Daoy (cell line): ENCODE measurements at places on chromosomes 13 and 19.

GRCh38 chr19:38375098-38375493, 725 bp downstream of the PSMD8 start:
- no peak for DNase-seq

DNA sequence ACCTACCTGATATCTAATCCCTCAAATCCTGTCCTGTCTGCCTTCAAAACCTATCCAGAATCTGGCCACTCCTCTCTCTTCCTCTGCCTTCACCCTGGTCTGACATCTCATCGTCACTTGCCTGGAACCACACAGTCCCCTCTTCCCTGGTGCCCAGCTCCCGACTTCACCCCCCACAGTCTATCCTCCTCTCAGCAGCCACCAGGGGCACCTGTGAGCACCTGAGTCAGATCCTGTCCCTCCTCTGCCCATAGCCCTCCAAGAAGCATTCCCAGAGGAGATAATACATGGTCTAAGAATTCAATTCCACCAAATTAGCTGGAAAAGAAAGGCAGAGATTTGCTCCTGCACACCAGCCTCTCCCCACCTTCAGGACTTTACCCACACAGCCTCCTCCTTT, 48.9 kb downstream of the ZNRF4 start:
- DNase-seq, result no peak

DNA sequence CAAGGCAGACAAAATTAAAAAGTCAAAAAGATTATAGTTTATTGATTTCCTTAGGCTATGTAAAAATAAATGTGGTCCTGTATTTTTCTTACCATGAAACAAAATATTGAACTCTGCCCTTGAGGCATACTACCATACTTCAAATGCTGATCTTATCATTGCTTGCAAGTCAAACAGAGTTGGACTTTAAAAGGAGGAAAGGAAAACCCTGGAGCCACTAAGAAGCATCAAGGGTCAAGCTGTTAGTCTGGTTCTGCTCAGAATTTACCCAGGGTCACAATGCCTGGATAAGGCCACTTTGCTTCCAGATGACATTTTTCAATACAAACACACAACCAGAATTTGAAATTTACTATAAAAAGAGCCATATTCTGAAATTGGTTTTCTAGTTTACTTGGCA, 2.2 kb upstream of the FREM2 start:
- DNase-seq, result no peak

GRCh38 chr13:25037057-25037813, 58.7 kb upstream of the PABPC3 start:
- peak; percentile 55 for DNase-seq

DNA sequence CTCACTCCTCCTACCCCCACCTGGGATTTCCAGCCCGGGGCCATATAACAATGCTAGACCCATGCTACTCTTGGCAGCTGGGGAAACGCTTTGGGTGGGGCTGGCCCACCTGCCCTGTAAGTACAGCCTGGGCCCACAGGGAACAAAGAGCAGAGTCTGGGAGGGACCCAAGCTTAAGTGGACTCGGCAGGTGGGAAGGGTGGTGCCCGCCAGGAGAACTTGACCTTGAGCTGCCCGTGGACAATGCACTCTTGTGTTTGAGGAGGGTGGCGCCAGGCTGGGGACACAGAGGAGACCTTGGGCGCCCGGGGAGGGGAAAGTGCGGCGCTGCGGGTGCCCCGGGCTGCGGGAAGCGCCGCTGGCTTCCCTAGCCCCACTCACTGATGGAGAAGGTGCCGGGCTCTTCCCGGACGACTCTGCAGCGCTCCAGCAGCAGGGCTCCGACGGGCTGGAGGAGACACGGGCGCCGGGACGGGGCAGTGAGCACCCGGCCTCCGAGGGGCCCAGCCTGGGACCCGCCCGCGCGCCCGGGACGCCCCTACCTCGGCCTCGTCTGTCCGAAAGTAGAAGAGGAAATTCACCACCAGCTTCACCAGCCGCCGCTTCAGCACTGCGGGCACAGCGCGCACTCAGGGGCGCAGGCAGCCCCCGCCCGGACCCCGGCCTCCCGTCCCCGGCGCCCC, 607 bp downstream of the PLEKHJ1 start:
- DNase-seq, result no peak

- DNase-seq, result no peak
These were observed 193.7 kb downstream of the RFC3 start for GRCh38 chr13:34011552-34012085.

GRCh38 chr19:54947381-54947780, at the start of gene NLRP7:
Gene NLRP7, minus strand, starts transcription at chr19:54947530.
- DNase-seq, result no peak

- no peak for DNase-seq
These were observed 14.5 kb upstream of the IGSF23 start for GRCh38 chr19:44598880-44599279.

DNA sequence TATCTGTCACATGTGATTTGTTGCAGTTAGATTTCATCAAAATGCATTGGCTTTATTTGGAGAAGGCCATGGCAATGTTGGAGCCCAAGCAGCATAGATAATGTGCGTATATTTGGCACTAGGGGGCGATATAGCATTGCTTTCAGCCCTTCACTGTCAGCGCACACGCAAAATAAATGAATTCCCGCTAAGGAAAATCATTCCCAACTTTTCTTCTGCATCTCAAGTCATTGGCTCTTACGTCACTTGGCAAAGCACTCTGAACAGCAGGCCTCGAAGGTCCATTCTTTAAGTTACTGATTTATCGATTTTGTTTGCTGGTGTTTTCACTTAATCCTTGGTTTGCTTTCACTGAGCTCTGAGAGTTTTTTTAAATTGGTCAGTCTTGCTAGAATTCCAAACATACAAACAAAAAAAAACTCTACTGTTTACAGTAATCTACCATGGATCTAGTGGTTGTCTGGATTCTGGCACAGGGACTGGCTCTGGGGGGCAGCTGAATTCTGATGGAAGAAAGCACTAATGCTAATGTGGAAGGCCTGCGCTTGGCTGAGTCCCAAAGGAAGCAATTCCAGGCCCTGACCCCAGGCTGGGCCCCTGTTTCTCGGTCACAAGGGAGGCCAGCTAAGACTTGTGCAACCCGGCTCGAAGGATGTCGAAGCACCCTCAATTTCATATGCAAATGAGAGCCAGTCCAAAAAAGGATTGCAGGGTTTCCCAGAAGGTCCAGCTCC, 97.7 kb upstream of the IPO5 start:
- peak; percentile 48 for DNase-seq

- DNase-seq, result no peak
These were observed 23.9 kb upstream of the CXCL17 start for GRCh38 chr19:42466521-42467182.

DNA sequence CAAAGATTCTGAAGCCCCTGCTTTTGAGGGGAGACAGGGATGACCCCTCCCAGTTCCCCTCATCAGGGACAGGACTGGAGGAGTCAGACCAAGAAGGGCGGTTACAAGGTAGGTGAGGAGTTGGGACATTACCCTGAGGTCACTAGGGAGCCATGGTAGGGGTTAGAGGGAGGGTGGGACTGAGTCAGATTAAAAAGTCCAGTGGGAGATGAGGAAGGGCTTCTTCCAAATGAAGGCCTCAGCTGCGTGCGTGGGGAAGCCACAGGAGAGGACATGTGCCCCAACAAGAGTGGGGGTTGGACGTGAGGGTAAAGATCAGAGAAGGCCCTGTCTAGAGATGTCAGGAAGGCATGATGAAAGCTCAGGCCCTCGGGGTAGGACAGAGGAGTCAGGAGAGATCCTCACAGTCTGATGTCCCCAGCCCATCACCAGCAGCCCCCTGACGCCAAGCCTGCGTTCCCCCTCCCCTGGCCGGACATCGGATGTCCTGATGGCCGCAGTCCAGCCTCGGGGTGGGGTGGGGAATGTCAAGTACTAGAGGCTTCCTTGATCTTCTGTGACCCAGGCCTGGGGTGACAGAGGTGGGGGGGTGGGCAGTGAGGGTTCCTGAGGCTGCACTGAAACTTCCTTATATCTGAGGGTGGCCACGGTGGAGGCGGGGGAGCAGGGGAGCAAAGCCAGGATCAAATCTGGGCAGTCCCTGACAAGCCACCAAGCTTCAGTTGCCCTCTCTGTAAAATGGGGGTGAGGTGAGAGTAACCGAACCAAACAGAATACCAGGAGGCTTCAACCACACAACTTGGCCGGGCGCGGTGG, 6.5 kb upstream of the MFSD12 start:
- DNase-seq, result no peak

- no peak for DNase-seq
These were observed 172.2 kb downstream of the COL4A1 start for GRCh38 chr13:110134801-110135200.

- no peak for DNase-seq
These were observed 19.4 kb upstream of the GPR18 start for GRCh38 chr13:99277629-99278028.

DNA sequence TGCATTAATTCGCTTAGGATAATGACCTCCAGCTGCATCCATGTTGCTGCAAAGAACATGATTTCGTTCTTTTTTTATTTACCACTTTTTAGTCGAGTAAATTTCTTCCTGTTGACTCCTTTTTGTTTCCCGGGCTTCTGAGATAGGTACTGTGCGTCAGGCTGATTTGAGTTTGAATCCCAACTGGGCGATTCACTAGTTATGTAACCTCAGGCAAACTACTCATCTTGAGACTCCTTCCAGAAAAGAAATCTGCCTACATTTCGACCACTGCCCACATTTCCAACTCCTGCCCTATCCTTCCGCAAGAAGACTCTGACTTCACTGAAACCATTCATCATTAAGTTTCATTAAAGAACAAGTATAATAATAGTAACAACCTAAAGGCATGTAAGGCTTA, 8.2 kb downstream of the SCEL start:
- no peak for DNase-seq

- DNase-seq, result no peak
These were observed 10.2 kb downstream of the COLGALT1 start for GRCh38 chr19:17565611-17566010.

DNA sequence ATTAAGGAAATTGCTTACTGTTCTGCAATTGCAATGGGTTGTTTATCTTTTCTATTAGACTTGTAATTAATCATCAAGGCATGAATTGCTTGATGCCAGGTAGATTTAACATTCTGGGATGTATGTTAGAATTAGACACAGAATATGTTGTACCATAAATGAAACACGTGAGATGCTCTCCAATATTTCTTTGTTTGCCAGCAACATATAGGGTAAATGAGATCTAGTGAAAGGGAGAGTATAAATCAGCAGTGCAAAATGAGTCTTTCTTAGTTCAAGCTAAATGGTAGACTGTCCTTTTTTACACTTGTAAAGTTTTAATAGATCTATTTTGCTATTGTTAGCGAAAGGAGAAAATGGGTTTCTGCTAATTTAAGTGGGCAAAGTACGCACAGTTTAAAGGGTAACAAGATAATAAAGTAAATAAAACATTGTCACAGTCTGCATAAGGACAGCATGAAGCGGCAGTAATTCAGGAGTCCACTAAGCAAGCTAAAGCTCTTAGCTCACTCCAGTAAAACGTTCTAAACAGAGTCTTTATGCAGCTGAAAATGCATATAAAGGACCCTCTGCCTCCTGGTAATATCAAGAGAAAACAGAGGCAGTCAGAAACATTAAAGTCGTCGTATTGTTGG, 1137.1 kb downstream of the OLFM4 start:
- no peak for DNase-seq

DNA sequence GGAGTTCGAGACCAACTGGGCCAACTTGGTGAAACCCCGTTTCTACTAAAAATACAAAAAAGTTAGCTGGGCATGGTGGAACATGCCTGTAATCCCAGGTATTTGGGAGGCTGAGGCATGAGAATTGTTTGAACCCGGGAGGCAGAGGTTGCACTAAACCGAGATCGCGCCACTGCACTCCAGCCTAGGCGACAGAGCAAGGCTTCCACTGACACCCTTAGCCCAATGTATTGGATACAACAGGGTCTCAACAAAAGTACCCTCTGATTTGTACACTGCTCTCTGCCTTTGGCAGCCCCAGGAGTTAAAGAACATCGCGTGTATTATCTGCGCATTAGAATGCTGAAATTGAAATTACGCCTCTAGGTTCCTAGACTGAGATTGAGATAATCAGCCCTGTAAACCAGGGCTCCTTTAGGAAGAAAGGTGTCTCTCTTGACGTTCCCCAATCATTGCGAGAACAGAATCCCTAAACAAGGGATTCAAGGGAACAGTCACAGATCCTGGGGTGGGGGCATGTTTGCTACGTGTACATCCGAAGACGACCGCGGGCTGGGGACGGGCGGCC, 21.9 kb downstream of the IPO5 start:
- no peak for DNase-seq

DNA sequence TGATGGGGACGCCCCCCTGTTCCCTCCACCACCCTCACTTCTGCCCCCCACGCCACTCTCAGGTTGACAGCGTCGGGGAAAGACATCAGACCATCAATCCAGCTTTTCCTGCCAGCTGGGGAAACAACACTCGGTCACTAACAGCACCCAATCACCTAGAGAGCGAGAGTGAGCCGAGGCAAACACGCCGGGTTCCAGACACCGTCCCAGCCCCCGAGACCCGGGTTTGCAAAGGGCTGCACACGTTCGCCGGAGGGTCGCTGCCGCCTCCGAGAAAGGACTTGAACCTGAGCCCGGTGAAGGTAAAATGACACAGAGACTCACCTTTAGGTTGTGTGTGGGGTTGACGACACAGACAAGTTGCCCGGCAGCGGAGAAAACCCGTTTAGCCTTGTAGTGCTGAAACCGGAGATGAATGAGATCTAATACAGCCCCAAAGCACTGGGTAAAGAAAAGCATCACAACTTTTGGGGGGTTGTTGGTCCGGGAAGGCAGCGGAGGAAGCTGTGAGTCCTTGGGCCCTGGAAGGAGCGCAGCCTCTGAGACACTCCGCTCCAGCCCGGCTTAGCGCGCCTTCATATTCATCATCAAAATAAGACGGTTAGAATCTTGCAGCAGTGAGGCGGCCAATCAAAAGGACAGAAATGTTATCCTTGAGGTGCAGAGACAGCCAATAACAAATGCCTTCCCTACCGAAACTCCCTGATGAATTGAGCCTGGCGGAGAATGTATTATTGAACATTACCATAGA, at the start of gene SIAH3:
Gene SIAH3, minus strand, starts transcription at position 583 of the 751 bp plus-strand sequence. Its CDS starts 124 bp downstream, at position 459.
- DNase-seq, result peak; percentile 40

DNA sequence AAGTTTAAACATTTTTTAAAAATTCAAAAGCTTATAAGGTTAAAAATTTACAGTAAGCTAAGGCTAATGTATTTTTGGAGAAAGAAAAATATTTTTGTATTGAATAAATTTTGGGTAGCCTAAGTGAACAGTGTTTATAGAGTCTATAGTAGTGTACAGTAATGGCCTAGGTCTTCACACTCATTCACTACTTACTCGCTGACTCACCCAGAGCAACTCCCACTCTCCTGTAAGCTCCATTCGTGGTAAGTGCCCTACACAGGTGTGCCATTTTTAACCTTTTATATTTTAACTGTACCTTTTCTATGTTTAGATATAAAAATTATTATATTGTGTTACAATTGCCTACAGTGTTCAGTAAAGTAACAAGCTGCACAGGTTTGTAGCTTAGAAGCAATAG, 96.6 kb upstream of the FREM2 start:
- no peak for DNase-seq
